ENCODE measurements at places on chromosomes 3 and 15.

DNA sequence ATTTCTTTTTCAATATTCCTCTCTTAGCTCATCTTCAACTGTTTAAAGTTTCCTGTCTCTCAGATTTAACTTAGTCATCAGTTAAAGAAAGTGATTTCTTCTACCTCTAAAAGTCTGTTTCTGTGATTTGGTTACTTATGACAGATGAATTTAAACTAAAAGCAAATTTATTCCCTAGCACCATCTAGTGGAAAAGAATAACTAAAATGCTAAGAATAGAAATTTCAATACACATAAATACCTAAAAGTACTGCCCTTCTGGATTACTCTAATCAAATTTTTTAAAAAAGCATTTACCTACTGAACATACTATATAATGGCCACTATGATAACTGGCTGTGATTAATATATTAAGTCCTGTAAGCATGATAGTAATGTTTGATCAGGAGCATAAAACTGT is 14.0 kb upstream of the ZCWPW2 start:
- peak; percentile 31 for DNase-seq

DNA sequence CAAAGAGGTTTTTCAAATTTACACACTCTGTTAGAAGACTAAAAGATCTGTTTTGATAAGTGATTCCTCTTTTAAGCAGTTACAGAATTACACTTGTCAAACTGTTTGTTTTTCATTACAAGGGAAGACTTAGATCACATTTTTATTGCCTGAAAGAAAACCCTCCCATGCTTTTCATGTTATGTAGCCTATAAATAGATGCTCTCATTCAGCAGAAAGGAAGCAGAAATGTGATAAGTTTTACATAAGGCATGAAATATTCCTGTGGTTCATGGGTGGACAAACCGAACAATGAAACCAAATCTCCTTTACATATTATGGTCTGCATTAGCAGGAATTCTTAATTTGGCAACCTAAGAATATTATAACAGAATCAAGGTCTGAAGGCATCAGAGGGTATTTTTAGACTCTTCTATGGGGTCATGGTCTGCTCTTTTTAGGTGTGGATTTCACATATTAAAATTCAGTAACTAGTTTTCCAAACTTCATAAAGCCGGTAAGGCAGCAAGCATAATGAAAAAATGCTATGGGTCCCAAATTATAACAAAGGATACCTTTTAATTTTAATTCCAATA is 37.3 kb upstream of the FXR1 start:
- no peak for DNase-seq

GRCh38 chr15:48899793-48900192 is 21.9 kb downstream of the EID1 start:
- no peak for DNase-seq

DNA sequence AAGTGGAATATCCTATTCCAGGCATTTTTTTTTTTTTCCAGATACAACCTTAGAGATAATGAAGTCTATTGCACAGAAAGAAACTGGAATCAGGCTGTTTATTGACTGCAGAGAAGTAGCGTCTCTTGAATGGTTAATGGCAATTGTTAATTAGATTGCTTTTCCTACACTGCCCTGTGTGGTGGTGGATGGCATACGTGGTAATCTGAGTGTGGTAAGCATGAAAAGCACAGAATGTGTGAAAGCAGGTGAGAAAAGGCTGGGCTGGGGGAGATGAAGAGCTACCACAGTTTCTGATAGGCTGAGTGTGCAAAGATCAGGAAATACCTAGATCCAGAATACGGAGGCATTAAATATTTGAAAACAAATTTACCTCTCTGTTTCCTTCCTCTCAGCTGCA is 486.3 kb upstream of the TBL1XR1 start:
- no peak for DNase-seq

- DNase-seq: no peak
Measured at GRCh38 chr15:25090073-25090733, 135.4 kb downstream of the SNRPN start.

GRCh38 chr3:15796771-15797641 is 773 bp downstream of the ANKRD28 start:
- peak; percentile 78 for DNase-seq

DNA sequence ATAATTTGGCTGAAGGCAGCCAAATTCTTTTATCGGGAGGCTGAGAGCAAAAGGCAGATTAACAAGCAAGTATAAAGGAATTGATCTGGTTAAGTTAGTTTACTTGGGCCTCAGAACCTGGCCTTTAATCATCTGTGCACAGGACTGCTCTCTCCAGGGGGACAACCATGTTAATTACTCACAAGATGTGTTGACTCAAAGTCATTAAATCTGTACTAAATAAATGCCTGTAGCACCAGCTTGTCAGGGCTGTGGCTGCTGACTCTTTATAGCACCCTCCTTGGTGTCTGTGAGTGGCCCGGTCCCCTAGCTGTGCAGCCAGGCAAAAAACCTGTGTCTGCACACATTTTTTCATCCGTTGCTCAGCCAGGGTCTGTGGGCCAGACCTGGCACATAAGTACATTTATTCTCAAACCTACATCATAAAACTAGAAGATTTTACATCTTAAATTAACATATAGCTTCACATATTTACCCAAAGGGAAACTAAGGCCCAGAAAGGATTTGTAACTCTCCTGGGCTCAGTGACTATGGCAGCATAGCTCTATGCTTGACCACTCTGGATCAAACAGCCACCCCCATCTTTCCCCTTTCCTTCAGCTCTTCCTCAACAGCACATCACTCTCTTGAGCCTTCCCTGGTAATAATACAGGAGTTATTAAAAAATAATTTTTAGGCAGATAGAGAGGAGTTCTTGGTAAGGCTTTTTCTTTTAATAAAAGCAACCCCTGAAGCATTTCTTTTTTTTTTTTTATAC is 51.4 kb downstream of the NCEH1 start:
- DNase-seq: no peak

- DNase-seq: no peak
Measured at GRCh38 chr15:70242951-70243685, 145.4 kb upstream of the TLE3 start.

GRCh38 chr3:123013876-123014275 is 13.7 kb downstream of the SEMA5B start:
- no peak for DNase-seq

DNA sequence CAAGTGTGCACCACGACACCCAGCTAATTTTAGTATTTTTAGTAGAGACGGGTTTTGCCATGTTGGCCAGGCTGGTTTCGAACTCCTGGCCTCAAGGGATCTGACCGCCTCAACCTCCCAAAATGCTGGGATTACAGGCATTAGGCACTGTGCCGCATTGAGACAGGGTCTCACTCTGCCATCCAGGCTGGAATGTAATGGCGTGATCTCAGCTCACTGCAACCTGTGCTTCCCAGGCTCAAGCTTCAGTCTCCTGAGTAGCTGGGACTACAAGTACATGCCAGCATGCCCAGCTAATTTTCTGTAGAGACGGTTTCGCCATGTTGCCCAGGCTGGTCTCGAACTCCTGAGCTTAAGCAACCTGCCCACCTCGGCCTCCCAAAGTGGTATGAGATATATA is 51.6 kb downstream of the ACAD9 start:
- no peak for DNase-seq

DNA sequence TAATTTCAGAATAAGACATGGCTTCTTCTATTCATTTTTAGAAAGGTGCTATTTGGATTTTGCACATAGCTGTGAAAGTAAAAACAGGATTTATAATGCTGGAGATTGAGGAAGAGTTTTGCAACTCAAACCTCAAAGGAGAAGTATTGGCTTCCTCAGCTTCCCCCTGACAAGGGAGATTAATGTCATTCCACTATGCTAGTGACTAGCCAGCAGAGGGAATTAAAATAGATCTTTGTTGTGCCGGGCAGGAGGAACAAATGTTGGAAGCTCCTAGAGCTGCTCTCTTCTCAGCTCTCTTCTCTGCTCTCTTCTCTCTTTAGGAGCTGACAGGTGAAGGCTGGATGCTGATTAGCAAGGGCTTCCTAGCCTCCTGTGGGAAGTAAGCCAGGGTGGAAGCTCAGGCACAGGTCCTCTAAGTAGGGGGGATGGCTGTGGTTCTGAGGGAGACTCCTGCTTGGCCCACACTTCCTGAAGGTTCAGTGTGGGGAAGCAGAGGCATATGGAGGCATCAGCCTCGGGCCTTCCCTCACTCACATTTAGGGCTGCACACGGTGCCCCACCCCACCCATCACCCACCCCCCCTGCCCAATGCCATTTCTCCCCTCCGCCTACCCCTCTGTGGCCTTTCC is 29.6 kb downstream of the CX3CR1 start:
- no peak for DNase-seq

DNA sequence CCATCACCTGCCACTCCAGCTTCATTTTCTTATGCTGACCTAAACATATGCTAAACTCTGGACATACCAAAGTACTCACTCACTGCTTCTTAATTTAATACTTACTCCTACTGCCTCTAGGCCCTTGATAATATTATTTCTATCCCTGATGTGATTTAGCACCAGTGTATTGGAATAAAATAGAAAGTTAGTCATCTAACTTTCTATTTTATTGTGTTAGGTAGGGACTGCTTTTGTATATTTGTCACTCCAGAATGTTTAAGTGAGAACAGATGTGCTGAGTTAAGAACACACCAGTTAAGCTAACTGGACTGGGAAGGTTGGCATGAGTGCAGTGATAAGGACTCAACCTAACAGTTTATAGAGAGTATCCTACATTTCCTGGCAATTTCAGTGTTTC is 6.5 kb upstream of the CLDN16 start:
- DNase-seq: no peak

GRCh38 chr15:40343512-40343911 is 2.8 kb upstream of the CCDC9B start:
- peak; percentile 89 for DNase-seq

DNA sequence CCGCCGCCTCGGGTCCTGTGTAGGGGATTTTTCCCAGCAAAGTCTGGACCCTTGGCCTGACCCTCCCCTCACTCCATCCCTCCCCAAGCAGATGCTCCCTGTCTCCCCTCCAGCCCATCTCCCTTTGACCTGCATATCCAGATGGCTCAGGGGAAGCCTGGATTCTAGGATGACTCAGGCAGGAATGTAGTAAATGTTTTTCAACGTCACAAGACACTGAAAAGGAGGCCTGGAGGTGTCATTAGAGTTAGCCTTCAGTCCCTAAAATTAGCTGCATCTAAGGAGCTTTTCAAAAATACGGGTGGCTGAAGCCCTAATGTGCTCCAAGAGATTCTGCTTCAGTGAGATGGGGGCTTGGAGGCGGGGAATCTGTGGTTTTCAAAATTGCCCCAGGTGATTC is 7.2 kb downstream of the ACAN start:
- peak; percentile 30 for DNase-seq

DNA sequence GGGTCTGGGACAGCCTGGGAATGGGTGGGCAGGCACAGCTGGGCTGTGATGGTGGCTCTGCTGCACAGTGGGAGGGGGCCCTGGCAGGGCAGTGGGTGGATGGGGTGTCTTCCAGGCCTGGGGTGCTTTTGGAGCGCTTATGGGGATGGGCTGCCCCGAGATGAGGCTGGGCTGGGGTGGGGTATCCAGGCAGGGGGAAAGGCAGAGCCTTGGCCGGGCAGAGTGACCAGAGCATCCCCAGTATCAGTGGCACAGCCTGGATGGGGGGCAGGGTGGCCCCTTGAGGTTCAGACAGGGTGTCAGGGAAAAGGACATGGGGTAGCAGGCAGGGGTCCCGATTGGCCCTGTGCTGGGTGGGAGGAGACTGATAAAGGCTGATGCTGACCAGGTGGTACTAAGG is 26.6 kb downstream of the HDAC11 start:
- no peak for DNase-seq

DNA sequence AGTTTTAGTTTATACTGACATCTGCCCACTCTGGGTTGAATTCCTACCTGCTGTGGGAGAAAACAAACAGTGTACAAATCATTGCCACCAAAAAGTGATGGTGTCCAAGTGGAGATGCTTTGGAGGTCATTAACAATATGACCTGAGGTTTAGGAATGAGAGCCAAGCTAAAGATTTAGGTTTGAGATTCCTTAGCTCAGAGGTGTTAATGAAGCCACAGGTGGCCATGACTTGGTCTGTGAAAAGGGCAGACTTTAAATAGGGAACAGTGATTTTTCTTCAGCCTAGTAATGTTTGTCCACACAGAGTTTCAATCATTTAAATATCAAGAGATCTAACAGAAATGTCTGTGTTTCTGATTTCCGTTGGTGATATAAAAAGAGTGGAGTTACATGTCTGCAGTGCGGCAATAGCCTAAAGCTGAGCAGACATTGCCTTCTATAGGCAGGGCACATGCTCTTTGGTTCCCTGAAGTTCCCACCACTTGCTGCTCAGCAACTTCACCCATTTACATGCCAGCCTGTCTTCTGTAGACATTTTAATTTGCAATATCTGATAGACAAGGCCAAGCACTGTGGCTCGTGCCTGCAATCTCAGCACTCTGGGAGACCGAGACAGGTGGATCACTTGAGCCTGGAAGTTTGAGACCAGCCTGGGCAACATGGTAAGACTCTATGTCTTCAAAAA is 423.2 kb downstream of the IL5RA start:
- no peak for DNase-seq

DNA sequence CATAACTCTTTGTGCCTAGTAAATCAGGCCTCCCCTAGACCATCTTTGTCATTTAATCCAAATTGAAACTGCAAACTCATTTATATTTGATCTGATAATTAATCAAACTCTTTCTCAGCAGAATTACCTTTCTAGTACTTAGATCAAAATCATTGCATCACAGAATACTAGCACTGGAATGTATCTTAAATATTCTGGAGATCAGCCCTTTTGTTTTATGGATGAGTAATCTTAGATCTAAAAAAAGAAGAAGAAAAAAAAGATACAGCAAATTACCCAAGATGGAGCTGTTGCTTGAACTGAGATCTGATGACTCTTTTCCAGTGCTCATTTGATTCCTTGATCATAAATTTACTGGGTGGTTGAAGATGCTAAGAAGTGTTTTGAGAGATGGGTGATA is 47.9 kb downstream of the NAALADL2 start:
- peak; percentile 42 for DNase-seq

GRCh38 chr3:83868909-83869567 is 1089.8 kb upstream of the CADM2 start:
- DNase-seq: no peak

DNA sequence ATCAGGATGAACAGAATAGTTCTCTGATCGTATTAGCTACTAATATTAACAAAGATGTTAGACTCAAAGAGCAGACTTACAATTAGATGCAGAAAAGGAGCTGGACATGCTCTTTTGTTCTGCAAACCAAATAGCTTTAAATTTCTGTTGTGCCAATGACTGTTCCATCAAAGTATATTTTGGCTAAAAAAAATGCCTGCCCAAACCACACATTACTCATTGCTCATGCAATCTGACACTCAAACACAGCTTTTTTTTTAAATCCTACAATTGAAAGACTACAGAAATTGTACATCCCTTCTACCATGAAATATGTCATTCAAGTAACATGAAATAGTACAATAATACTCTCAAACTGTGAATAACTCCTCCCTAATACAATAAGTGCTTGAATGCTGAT is 48.6 kb downstream of the SHOX2 start:
- no peak for DNase-seq

GRCh38 chr3:5429517-5429890 is 242.0 kb downstream of the EDEM1 start:
- no peak for DNase-seq

- DNase-seq: no peak
Measured at GRCh38 chr3:111506435-111506834, 35.6 kb upstream of the CD96 start.

Data from choroid plexus epithelial cell (primary cell).